ENCODE measurements at places on chromosomes 3 and 15.

DNA sequence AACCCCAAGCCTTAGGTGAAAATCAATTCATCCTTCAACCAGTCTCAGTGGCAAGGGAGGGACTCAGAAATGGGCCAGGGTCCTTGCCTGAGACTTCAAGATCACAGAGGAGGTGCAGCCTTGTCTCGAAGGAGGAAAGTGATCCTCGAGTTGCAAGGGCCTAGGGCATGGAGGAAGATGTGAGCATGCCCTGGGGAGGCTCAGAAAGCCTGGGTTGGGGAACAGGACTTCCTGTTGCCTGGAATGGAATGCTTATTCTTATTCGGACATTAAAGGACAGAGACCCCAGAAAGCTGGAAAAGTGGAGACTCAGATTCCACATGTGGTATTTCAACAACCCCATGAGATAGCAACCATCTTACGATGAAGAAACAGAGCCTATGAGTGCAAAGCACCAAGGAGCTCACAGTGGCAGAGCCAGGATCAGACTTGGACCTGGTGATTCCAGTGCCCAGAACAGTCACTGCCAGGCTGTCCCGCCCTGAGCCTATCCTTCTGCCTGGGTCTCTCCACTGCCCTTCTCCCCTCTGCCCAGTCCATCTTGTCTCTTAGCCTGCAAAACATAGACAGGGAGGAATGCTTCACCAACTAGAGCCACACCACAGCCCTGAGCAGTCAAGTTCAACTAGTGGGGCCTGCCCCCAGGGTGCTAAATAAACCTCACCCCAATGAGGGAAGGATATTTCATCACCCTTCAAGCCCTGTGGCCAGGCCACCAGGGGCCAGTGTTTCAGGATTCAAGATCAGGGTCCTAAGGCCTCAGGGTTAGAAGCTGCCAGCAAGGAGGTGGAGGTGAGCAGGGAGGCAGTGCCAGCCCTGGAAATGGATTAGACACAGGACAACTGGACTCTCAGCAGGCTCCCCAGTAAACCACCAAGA lies 21.9 kb downstream of the DAPK2 start:
- DNase-seq, result no peak

- peak; percentile 41 for DNase-seq
Measured at GRCh38 chr3:155744626-155745324, at the start of gene PLCH1. TSS of gene PLCH1 (minus strand) at chr3:155745071. CDS start at chr3:155704224, 40,847 bp downstream.

GRCh38 chr15:38695249-38696108 lies 130.9 kb upstream of the RASGRP1 start:
- no peak for DNase-seq

DNA sequence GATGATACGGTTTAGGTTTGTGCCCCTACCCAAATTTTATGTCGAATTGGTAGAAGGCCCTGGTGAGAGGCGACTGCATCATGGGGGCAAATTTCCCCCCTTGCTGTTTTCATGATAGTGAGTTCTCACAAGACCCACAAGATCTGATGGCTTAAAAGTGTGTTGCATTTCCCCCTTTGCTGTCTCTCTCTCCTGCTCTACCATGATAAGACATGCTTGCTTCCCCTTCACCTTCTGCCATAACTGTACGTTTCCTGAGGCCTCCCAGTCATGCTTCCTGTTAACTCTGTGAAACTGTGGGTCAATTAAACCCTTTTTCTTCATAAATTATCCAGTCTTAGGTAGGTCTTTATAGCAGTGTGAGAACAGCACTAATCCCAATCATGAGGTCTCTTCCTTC lies 381.2 kb downstream of the RSL24D1 start:
- DNase-seq, result no peak

GRCh38 chr15:58444658-58445332 lies 13.0 kb downstream of the LIPC start:
- DNase-seq, result no peak

DNA sequence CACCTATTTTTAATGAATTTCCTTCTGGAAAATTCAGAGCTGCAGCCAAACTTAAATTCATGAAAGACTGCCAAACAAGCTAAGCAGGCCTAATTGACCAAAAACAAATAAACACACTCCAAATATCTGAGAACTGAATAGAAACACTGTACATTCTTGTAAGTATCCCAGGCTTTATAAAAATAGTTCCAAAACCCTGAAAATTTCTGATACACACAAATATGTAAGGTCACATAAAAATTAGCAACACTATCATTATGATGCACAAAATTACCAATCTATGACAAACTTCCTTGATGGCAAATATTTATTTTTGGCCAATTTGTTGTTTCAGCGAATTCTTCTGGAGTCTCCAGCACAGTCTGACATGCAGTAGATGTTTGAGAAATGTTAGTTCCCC lies 117.9 kb upstream of the UBE2E2 start:
- no peak for DNase-seq

DNA sequence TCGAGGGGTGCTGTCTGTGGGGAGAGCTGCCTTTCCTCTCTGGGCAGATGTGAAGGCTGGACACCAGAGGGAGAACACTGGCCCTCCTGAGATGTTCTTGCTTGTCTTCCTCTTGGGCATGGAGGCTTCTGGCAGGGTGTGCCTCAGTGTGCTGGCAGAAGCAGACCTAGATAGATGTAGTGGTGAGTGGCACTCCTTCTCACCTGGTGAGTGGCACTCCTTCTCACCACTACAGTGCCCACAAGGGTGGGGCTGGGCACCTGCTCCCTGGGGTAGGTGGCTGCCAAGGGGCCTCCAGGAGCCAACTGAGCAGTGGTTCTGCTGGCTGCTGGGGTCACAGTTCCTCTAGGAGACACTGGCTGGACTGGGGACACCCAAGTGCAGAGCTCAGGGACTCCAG lies 18.7 kb downstream of the ACVR2B start:
- DNase-seq, result no peak

GRCh38 chr15:61092361-61093157 lies 136.5 kb downstream of the RORA start:
- no peak for DNase-seq

GRCh38 chr15:78983146-78983918 lies 38.5 kb upstream of the CTSH start:
- no peak for DNase-seq

GRCh38 chr3:49026536-49026935 lies 2.7 kb downstream of the IMPDH2 start:
- no peak for DNase-seq

DNA sequence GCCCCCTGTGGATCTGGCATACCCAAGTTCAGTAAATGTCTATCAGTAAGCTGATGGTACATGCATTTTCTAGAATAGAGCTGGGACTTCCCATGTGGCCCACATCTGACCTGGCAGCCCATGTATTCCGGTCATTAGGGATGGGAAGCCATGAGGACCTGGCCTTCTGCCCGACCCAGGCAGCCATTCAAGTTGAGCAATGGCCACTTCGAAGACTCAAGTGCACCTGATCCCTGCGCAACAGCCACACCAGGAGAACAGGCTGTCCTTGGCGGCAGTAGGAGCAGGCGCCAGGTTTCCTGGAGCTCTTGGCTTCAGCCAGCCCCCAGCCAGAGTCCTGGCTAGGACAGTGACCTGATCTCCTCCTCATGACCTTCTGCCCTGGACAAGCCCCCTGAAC lies 14.6 kb downstream of the HEMK1 start:
- DNase-seq, result no peak

DNA sequence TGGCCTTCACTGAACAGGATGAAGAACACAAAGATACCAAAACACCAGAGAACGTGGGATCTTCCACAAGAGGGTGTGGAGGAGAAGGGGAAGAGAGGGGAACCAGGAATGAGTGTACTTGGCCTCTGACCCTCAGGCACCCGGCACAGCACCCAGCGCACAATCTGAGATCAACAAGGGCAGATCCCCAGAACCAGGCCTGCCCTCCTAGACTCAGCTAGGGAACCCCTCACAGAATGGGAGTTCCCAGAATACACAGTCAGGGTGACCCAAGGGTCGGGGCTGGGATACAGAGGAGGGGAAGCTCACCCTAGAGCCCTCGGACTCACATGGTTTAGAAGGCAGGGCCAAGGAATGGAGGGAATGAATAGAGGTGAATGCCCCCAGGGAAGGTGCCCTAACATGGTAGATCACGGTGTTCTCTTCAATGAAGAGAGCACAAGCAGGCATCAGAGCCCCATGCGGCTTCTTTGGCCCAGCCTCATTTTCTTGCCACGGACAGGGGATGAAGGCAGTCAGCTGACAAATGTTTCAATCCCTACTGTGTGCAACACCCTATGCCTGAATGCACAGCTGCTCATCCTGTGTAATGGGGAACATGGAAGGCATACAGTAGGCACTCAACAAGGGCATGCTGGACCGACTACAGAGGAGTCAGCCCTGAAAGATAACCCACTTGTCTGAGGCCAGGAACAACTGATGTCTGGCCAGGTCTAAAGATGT lies 13.1 kb downstream of the BMF start:
- no peak for DNase-seq

DNA sequence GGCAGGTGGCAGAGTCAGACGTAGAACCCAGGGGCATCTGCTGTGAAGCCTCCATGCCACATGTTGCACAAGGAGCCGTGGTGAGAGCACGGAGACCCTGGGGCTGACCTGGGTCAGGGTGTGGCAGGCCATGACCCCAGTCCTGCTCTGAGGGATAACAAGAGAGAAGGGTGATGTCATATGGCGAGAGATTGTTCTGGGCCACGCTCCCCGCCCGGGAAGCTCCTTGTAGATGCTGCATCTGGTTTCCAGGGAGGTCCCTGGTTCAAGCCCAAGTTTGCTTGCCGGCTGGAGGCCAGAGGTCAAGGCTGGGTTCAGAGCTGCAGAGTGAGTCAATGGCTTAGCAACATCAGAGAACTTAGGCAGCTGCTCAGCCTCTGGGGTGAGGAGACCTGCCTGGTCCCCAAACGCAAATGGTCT lies 17.3 kb downstream of the FGD5 start:
- no peak for DNase-seq

DNA sequence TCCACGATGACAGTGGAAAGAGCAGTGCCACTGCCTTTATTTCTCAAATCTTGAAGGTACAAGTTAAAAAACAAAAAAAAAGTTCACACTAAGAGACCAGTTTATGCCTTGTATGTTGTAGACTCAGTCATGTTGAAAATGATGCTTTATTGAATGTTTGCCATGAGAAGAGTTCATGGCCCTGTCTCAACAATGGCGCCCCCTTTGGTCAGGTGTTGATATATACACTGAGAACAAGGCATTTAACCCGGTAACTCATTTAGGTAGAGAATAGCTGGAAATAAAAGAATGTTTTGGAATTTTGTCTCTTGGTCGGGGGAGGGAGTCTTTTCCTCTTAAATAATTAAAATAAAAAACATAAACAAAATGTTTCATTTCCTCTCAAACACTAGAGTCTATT lies 145.6 kb upstream of the SLC2A2 start:
- DNase-seq, result peak; percentile 11

GRCh38 chr15:49278751-49279150 lies 108.7 kb downstream of the GALK2 start:
- no peak for DNase-seq

- DNase-seq, result no peak
Measured at GRCh38 chr15:41937568-41937923, 34.8 kb downstream of the EHD4 start.

GRCh38 chr15:56943403-56943802 lies 25.0 kb downstream of the TCF12 start:
- DNase-seq, result no peak

GRCh38 chr15:98216166-98216565 lies 255.7 kb downstream of the ARRDC4 start:
- no peak for DNase-seq

- DNase-seq, result no peak
Measured at GRCh38 chr3:67783281-67784250, 129.2 kb upstream of the SUCLG2 start.

- no peak for DNase-seq
Measured at GRCh38 chr3:176075491-176075890, 1121.8 kb downstream of the TBL1XR1 start.

GRCh38 chr15:61184431-61184830 lies 44.7 kb downstream of the RORA start:
- DNase-seq, result no peak

DNA sequence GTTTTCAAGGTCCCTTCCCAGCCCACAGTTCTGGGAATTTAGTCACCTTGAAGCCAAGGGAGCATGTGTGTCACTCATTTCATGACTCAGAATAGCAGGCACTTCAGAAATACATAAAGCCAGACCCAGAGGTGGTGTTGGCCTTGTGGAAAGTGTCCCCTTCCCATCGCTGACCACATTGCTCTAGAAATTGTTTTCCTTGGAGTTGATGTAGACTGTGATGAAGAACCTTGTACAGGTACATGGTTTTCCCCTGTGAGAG lies 158.8 kb downstream of the SLCO3A1 start:
- no peak for DNase-seq

GRCh38 chr15:84988909-84989644 lies 7.4 kb downstream of the PDE8A start:
- no peak for DNase-seq

GRCh38 chr15:66641485-66642315 lies 60.3 kb upstream of the SMAD6 start:
- DNase-seq, result no peak

- no peak for DNase-seq
Measured at GRCh38 chr15:81312790-81313543, 11.0 kb downstream of the STARD5 start.

DNA sequence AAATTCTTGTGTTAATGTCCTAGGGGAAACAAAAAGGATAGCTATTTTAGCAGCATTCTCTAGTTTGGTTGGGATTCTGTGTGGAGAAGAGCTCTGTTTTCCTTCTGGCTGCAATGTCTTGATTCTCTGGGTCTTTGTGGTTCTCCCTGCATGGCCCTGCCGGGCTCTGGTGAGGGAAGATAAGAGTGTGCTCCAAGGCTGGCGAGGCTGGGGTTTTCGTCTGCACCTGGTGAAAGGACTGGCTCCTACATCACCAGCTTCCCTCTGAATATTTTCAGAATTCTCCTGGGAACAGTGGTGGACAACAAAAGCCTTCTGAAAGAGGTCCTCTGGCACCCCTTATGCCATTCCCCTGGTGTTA lies 38.1 kb upstream of the SFMBT1 start:
- no peak for DNase-seq

DNA sequence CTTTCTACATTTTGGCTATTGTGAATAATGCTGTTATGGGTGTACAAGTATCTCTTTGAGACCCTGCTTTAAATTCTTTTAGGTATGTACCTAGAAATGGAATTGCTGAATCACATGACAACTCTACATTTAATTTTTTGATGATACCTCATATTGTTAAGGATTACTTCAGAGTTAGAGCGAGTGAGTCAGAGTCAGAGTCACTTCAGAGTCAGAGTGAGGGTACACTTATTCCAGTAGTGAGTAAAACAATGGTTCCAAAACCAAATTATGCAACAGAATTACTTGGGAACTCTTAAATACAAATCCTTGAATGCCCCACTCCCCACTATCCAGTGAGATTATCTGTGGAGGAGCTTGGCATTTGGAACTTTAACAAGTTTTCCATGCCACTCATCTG lies 50.3 kb upstream of the SNRK start:
- no peak for DNase-seq

DNA sequence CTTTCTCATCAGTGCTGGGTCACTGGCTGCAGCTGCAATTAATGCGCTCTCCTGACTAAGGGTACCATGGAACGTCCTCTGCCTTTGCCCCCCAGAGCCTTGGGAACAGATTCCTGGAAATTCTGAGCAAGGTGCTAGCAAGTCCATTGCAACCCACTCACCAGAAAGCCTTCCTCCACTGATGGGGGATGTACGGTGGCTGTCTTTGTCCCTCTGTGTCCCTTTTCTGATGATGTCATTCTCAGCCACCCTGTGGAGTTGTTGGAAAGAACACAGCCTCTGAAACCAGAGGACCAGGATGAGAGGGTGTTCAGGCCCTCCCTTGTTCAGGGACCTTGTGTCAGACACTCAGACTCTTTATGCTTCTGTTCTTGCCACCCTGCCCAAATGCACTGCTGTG lies 38.1 kb upstream of the ZBTB38 start:
- DNase-seq, result no peak

- peak; percentile 56 for DNase-seq
Measured at GRCh38 chr3:156826144-156826895, at the start of gene LEKR1. TSS of gene LEKR1 (plus strand) at chr3:156826353. CDS start at chr3:156829330, 2,977 bp downstream.

- DNase-seq, result no peak
Measured at GRCh38 chr3:55060896-55061719, 133.2 kb upstream of the LRTM1 start.

Data from CD4-positive, alpha-beta memory T cell (primary cell).